Activated effector memory CD4-positive, alpha-beta T cell treated with anti-CD3 and anti-CD28 coated beads, Interleukin-2, amount 50 U/mL, for 16 hours (primary cell): ENCODE measurements at places on chromosomes 7 and 10.

GRCh38 chr7:114759347-114760062 is 162.4 kb upstream of the MDFIC start:
- no peak for DNase-seq

DNA sequence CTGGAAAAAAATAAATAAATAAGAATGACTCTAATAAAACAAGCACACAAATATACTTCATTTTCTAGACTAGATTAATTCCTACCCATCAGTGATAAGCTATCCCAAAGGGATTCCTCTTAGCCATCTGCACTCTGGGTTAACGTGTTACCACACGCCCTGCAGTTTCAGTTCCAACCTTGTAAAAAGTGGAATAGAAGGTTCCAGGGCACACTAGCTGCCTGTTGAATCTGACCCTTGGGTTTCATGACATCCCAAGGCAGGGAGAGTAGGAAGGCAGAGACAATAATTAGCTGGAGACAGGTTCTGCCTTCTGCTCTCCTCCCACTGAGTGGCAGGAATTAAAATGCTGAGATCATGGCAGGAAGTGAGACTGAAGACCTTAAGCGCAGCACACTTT is 33.5 kb downstream of the SLC37A3 start:
- DNase-seq = no peak

DNA sequence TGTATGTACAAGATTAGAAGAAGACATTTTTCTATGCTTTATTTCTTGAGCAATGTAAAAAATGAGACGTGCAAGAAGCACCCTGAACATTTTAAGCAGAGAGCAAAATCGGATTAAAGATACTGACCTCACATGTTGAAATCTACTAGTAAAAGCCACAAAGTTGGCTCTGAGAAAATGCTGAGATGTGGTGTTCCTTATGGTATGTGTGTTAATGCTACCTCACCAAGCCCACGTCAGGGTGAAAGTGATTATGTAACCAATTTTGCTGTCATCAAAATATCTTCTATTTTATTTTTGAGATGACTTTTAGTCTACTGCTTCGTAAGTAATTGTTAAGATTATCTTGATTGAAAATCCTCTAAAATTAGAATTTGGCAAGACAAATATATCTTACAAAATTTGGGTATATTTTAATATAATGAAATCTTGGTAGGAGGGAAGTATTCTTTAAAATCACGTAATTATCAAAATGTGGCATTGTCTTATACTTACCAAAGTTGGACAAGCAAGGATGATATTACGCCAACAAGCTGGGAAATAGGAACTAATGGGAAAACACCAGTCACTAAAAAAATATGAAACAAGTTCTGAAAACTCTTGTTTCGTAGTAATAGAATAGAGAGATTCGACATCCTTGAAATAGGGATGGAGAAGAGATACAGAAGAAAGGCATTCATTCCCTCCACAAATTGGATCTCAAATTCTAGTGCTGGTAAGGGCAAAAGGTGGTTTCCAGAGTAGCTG is 5.8 kb downstream of the ADO start:
- no peak for DNase-seq

- peak; percentile 38 for DNase-seq
These were observed 96.6 kb upstream of the PARD3 start for GRCh38 chr10:34911661-34912205.

GRCh38 chr10:6365384-6365783 is 162.7 kb downstream of the PFKFB3 start:
- no peak for DNase-seq

GRCh38 chr10:103491729-103492364 is 1.7 kb upstream of the NEURL1 start:
- no peak for DNase-seq

GRCh38 chr10:22669163-22669711 is 45.1 kb downstream of the PIP4K2A start:
- no peak for DNase-seq

DNA sequence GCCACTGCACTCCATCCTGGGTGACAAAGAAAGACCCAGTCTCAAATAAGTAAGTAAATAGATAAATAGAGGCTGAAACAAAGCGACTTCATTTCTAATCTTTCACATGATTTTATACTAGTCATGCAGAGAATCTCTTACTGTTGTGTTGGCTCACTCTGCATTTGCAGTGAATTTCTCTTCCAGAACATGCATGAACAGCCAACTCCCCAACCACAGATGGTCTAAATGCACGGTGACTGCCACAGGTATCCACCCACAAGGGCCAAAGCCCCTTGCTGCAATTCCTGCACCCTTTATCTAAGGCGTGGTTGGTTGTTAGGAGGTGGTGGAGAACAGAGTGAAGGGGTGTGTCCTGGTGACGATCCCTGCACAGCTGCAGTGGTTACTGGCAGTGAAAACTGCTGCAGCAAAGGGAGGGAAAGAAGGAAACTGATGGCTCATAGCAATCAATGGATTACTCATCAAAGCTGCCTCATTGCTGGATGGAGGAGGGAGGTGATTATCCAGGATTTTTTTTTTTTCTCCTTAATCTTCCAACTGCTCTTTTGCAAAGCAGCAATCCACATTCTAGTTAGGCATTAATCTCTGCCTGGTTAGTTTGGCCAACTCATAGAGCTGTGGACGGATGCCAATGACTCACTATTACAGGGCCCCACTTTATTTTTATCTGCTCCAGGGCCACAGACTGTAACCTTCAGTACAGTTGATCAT is 50.6 kb downstream of the PRTFDC1 start:
- no peak for DNase-seq

- no peak for DNase-seq
These were observed 48.7 kb downstream of the EPC1 start for GRCh38 chr10:32298075-32298812.

- no peak for DNase-seq
These were observed 71.8 kb downstream of the AFAP1L2 start for GRCh38 chr10:114332301-114333192.
